ENCODE measurements at places on chromosomes 11 and 22.
A peak's percentile ranks its signal among the peaks of the same experiment; 100 is the strongest.

- DNase-seq: no peak
These were observed 19.4 kb downstream of the TRPM5 start for GRCh38 chr11:2424811-2425495.

GRCh38 chr22:35312198-35313059, 12.7 kb downstream of the TOM1 start:
- DNase-seq: no peak

DNA sequence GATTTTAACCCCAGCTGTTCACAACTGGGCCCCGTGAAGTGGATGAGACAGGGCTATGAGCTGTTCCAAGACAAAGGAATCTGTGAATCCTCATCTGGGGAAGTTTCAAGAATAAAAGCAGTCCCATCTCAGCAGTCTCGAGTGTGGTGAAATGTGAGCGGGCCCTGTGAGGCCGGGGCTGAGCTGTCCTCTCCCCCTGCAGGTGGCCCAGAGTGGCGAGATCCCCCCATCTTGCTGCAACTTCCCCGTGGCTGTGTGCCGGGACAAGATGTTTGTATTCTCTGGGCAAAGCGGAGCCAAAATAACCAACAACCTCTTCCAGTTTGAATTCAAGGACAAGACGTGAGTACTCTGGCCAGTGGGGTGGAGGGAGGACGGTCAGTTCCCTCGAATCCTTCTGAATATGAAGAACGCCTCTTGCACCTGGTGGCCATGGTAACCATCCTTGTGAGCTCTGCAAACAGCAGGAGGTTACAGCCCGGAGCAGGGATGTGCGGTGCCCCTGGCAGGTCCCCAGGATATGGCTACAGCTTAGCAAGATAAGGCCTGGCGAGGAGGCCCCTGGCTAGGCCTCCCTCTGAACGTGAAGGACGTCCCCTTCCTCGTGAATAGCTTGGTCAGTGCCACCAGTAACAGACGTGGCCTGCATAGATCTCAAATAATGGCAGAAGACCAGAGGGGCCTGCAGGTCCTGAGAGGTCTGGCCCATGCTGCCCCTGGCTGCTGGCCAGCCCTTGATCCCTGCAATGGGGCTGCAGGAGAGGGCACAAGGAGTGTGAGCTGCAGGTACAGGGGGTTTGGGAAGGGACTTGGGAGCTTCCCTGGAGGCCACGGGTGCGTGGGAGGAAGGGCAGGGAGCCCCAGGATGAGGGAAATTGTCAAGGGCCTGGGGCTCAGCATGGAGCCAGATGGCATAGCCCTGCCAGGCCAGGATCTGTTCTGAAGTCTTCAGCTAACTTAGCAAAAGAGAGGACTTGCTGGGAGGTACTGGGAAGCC, 8.4 kb downstream of the LZTR1 start:
- DNase-seq: no peak

DNA sequence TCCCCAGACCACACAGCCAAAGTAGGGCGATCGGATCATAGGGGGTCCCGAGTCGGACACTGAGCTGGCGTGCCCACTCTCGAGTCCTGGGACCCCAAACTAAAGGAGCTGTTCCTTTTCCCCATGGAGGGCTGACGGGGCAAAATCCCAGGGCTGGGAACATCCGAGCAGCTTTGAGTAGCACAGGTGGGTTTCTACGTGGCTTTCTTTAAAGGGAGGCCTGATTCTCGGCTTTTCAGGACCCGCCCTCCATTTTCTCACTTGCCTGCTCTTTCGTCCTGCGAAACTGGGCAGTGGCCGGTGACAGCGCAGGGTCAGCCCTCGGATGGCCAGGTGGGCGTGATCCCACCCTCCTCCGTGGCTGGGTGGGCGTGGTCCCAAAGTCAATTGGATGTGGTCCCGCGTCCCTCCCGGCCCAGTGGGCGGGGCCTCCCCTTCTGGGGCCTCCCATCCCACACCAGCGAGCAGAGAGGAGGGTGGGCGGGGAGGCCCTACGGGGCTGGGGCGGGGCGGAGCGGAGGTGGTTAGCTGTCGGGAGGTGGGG, 17.5 kb upstream of the TXNRD2 start:
- DNase-seq: no peak

- DNase-seq: no peak
These were observed 114.8 kb downstream of the TRIM29 start for GRCh38 chr11:120023120-120023519.

- DNase-seq: no peak
These were observed 23.6 kb downstream of the NPAT start for GRCh38 chr11:108198833-108199232.

DNA sequence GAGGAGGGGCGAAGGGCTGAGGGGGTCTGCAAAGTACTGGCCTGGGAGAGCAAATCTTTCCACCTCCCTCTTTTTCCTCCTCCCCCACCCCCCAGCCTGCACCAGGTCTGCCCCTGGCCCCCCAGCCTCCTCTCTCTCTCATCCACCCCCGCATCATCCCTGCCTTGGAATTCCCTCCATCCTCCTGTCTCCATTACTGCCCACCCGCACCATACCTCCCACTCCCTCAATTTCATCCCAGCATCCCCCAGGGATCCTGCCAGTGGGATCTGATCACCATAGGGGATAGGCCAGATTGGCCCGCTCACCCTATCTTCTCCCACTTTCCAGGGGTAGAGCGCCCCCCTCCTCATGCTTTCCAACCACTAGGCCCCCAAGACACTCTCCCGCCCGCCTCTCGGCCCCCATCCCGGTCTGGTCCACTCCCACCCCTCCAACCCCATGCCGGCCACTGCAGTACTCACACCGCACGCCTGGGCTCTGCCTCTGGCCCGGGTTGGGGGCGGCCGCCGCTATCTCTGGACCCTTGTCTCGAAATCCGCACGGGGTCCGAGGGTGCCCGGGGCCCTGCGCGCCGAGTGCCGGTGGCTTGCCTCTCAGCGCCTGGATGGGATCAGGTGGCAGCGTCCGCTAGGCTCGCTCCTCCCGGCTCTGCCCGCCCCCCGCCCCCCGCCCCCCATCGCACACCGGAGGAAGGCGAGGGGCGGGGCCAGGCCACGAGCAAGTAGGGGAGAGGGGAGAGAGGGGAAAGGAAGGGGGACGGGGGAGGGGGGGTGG, at the start of gene GAL3ST3:
TSS of gene GAL3ST3 (minus strand) at position 615 of the 777 bp plus-strand sequence. CDS start 3,746 bp downstream, outside the sequence.
- no peak for DNase-seq

DNA sequence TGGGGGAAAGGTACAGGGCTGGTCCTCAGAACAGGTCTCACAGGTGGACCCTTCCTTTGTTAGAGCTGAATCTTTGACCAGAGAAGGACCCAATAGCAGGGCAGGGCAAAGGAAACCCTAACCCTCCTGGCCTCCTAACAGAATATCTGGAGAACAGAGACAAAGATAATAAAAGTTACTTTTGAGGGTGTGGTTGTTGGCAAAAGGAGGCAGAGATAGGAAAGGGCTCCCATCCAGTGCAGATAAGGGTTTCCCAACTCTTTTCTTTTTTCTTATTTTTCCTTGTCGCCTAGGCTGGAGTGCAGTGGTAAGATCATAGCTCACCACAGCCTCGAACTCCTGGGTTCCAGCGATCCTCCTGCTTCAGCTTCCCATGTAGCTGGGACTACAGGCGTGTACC, 11.9 kb downstream of the PCSK7 start:
- no peak for DNase-seq

GRCh38 chr11:66987158-66987620, 12.1 kb downstream of the C11orf86 start:
- peak; percentile 15 for DNase-seq
